ENCODE measurements at places on chromosomes 1 and 21.

GRCh38 chr1:82978461-82979324 is 1020.2 kb downstream of the TTLL7 start:
- no peak for DNase-seq

- peak; percentile 20 for DNase-seq
These were observed 535 bp upstream of the DISC1 start for GRCh38 chr1:231625975-231626534.

DNA sequence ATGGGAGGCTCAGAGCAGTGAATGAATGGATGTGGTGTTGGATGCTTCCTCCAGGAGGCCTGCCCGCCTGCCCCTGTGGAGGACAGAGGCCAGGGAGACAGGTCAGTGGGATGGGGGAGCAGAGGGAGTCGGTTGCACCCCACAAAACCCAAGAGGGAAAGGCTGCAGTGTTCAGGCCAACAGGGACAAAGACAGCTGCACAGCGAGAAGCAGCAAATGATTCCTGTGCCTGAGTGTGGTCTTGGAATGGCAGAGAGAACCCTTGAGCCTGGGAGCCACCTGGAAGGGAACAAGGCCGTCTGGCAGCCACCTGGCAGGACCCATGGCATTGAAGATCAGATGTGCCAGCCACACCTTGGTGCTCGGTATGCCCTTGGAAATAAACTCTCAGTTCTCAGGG is 8.1 kb downstream of the TFF3 start:
- DNase-seq: no peak

DNA sequence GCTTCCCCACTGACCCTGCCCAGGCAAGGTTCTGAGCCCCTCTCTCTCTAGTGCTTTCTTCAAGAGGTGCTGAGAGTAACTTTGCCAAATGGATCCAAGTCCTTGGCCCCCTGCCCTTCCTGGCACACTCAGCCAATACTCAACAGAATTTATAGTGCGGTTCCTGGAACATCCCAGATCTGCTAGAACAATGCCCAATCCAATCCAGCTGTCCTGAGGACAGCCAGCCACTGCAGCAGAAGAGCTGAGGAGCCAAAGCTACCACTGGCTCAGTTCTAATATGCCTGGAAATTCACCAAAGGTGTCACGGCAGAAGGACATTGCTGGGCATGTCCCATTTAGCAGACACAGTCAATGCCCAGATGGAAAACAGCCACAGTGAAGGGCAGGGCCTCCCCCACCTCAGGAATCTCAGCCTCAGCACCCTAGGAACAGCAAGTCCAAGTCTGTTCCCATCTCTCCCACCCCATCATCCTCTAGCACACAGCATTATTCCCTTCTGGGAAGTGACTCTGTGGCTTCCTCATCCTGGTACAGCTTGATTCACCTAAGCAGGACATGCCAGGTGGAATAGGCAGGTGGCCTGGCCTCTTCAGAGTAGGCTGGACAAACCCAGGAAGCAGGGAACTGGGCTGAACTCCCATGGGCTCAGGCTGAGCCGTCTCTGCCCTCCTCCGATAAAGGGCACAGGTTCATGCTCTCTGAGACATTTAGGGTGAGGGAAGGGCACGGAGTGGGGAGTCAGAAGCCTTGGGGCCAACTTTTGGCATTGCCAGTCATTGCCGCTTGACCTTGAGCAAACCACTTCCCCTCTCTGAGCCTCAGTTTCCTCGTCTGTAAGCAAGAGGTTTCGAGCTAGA is 24.6 kb downstream of the PMVK start:
- no peak for DNase-seq

DNA sequence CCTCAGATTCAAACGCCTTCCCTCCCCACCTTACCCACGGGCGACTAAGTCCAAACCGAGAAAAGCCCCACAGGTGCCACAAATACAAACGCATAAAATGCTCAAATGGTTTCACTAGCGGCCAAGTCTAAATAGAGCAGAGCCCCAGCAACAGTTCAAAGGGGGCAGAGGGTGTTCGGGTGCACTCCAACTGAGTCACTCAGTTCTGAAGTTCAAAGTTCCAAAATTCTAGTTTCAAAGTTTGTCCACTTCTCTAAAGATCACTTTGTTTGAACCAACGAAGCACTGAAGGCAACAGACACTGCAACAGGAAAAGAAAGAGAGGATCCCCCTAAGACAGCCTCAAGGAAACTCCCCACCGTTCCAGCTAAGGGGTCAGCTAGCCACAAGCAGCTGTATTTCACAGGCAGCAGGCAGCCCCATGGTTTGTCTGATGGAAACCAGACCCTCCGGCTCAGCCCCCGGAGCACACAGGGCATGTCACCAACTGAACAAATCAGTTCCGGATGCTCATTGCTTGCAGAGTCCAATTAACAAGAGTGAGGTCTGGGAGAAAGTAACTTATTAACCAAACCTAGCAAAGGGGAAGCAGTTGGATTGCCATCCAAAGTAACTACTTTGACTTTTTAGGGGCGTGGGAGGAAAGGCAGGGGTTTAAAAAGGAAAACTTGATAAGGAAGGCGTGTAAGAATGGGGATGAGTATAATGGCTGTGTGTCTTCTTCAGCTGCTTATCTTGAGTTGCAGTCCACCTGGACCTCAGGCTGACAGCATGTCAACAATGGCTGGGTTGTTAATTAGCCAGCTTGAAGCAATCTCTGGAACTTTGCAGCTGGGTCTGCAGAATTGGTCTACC is 1423.9 kb upstream of the PRMT6 start:
- DNase-seq: no peak

DNA sequence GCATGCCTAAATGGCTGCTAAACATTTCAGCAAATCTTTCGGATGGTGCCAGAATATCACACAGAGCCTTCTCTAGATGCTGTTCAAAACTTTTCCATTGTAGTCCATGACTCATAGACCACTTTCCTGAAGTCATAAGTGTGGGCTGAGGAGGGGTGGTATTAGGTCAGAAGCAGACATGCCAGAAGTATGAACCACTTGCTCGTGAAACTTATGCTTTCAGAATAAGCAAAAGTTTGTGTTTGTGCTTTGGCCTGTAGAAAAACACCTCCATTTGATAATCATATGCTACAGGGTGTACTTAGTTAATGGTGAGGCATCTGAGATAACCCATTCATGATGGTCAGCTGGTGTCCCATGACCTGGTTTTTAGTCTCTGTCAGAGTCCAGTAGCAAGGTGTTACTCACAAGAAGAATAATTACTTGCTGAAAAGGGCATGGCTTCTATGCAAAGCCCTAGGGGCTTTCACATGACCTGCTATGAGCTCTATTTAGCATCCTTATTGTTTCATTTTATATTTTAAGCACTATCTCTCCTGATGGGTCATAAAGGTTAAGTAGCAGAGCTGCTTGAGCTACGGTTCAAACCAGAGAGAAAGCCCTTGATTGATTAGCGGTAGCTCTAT is 183.1 kb upstream of the IVNS1ABP start:
- no peak for DNase-seq

DNA sequence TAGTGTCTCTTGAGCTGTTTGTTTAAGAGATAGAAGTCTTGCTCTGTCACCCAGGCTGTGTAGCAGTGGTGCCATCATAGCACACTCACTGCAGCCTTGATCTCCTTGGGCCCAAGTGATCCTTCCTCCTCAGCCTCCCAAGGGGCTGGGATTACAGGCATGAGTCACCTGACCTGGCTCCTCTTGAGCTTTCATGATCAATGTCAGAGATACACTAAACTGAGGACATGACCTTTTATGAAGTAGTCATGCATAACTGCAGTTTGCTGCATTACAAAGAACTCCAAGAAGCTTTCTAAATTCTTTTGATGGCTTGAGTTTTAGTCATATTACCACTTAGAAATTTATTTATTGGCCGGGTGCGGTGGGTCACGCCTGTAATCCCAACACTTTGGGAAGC is 77.7 kb downstream of the CC2D1B start:
- no peak for DNase-seq

GRCh38 chr1:20950679-20951078 is 163.6 kb upstream of the HP1BP3 start:
- no peak for DNase-seq

DNA sequence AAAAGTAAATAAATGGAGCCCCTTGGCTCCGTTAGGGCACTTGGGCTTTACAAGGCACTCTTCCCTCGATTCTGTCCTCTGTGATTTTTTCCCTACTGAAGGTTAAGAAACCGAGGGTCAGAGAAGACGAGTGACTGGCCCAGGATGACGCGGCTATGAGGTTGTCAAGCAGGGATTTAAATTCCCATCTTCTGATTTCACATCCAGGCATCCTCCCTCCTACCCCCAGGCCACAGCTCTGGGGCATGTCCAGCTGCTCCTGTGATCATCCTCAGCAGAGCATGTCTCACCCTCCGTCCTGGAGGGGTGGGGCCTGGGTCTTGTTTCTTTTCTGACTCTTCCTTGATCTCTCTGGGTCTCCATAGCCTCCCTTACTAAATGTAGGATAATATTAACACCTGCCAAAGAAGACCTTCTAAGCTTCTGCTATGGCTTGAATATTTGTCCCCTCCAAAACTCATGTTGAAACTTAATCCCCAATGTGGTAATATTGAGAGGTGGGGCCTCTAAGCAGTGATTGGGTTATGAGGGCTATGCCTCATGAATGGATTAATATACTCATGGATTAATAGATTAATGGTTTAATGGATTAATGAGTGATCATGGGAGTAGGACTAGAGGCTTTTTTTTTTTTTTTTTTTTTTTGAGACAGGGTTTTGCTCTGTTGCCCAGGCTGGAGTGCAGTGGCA is 4.6 kb downstream of the CRYBG2 start:
- DNase-seq: no peak

DNA sequence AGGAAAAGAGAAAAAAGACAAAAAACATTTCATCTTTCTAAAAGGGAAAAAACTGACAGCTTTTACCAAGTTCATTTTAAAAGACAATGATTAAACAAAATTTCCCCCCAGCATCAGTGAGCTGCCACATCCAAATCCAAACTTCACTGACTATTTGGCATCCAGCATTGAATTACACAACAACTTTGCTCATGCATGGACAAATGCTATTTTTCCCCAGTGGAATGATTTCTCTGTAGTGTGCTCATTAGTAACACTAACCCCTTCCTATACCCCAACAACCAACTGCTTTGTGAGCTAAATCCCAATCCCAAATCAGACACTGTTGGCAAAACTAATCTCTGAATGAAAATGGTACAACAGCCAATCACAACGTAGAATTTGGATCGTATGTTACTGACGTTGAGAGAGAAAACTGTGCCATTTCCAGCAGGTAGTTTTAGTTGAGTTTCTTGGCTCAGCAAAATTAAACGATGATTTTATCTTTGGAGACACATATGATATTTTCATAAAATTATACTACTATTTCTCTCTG is 37.9 kb downstream of the PIK3R3 start:
- DNase-seq: no peak

DNA sequence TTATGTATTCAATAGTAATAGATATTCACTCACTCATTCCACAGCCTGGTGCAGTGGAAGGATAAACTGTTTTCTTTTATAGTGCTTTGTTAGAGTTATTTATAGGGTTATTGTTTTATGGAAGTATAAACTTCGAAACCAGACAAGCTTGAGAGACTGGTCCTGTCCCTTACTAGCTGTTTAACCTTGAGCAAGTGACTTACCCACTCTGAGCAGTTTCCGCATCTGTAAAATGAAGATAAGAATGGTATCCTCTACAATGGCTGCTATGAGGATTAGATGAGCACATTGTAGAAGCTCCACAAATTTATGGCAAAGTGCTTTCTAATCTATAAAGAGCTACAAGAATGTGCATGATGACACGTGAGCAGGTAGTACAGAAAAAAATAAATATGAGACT is 30.8 kb upstream of the EPS15 start:
- no peak for DNase-seq

DNA sequence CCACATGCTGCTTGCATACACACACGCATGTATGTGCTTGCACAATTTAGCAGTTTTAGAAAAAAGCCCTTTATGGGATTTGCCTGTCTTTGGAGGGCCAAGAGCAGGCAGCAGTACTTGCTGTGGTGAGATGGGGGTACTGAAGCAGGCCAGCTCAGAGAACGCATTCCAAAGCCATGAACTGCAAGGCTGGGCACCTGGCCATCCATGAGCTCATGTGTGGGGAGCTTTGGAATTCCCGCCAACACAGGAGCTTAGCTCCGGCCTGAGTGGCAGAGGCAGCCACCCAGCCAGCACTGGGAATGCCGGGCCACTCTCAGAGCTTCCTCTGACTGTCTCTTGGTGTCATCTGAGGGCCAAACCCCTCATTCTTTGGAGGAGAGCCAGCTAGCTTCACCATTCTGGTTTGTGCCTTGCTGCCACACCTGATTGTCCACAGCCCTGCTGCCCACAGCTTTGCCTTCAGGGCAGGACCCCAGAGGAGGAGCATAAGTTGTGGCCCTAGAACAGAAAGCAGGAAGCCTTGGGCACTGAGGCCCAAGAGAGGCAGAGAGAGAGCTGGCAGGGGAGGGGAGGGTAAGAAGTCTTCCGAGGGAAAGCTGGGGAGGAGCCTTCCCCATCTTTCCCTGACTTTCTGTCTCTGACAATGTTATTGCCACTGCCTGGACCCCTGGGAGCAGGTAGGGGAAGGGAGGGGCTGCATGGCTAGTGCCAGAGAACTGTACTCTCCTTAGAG is 92.1 kb upstream of the POU3F1 start:
- no peak for DNase-seq
